Fibroblast of upper back skin (primary cell): ENCODE measurements at places on chromosomes 3 and 15.

- DNase-seq = no peak
Observed at GRCh38 chr15:93019090-93019489, 69.9 kb downstream of the RGMA start.

DNA sequence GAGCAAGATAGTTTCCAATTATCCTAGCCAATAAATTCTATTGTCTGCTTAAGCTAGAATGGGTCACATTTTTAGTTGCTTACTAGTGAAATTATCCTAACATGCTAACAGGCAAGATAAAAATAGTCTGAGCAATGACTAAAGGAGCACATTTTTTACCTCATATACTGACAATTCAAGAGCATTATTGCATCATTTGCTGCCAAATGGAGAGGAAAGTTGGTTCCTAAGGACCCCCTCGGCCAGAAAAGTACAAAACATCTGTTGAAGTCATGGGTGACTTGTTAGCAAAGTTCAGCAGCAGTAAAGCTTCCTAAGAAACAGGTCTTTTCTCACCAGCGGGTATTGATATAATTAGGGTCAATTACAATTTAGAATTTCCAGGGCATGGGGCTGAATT lies 1001.0 kb downstream of the FHIT start:
- DNase-seq = peak; percentile 60

- DNase-seq = no peak
Observed at GRCh38 chr3:116030131-116030850, 407.0 kb downstream of the GAP43 start.

- DNase-seq = no peak
Observed at GRCh38 chr3:113153499-113154107, 57.8 kb upstream of the BOC start.

DNA sequence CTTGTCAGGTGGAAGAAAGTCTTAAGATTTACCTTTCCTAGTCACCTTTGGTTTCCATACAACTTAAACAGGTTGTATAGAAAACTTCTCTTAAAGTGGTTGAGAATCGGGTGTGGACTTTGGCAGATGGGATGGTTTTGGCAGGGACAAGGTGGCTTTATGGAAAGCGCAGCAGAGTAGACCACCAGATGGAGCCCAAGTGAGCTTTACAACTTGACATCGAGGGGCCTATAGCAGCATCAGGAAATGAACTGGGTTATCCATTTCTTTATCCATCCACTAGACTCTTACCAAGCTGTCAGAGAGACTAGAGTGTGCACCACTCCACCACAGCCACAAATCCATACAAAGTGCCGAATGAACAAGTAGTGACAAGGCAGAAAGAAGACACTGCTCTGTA lies 85.3 kb upstream of the MBNL1 start:
- peak; percentile 61 for DNase-seq

GRCh38 chr15:70259028-70259424 lies 161.3 kb upstream of the TLE3 start:
- peak; percentile 78 for DNase-seq

GRCh38 chr15:89230277-89230676 lies 8.9 kb upstream of the RLBP1 start:
- no peak for DNase-seq

- DNase-seq = no peak
Observed at GRCh38 chr15:99509686-99510461, 55.9 kb upstream of the MEF2A start.

GRCh38 chr3:11288786-11289637 lies 16.8 kb downstream of the ATG7 start:
- peak; percentile 93 for DNase-seq

DNA sequence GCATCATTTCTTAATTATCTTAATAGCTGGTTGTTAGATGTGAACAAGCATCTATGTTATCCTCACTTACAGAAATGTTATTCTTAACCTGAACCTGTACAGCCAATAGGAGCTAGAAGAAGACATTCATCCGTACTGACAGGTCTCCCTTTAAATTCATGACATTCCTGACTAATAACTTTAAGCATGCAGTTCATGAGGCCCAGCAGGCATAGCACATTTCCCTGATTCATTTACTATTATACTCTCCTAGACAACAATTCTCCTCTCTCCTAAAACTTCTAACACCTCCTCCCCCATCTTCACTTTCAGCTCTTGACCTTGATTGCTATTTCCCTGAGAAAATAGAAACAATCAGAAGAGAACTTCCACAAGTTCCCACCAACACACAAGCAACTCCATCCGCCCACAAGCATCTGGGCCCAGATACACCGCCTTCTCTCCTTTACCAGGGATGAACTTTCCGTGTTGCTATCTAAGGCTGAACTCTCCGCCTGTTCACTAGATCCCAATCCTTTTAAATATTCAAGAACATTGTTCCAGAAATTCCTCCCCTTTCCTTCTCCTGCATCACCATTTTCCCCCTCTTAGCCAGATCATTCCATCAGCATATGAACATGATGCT lies 62.9 kb upstream of the SPRED1 start:
- DNase-seq = peak; percentile 31

- DNase-seq = no peak
Observed at GRCh38 chr3:105512061-105512460, 145.4 kb downstream of the ALCAM start.

- DNase-seq = no peak
Observed at GRCh38 chr3:15967577-15967976, 169.8 kb upstream of the ANKRD28 start.

DNA sequence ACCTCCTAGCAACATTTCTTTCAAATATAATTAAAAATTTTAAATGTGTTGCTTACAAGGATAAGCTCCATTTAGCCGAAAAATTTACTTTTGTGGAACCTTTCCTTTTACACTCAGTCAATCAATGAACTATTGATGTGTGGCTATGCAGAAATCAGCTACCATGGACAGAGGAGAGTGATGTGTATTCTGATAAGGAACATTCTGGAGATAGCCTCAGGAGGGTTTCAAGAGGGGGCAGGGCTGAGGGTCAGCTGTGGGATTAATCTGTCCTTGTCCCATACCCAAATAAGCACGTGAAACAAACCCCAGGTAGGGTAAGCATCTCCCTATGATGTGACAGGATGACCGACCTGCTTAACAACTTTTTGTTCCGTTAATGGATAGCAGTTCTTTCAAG lies 192.6 kb upstream of the PROK2 start:
- no peak for DNase-seq

- DNase-seq = no peak
Observed at GRCh38 chr3:25281732-25282126, 146.3 kb upstream of the RARB start.

GRCh38 chr15:60004009-60004845 lies at the start of gene FOXB1:
Gene FOXB1 (plus strand): TSS chr15:60004311. CDS start chr15:60004964, 653 bp downstream.
- DNase-seq = no peak

DNA sequence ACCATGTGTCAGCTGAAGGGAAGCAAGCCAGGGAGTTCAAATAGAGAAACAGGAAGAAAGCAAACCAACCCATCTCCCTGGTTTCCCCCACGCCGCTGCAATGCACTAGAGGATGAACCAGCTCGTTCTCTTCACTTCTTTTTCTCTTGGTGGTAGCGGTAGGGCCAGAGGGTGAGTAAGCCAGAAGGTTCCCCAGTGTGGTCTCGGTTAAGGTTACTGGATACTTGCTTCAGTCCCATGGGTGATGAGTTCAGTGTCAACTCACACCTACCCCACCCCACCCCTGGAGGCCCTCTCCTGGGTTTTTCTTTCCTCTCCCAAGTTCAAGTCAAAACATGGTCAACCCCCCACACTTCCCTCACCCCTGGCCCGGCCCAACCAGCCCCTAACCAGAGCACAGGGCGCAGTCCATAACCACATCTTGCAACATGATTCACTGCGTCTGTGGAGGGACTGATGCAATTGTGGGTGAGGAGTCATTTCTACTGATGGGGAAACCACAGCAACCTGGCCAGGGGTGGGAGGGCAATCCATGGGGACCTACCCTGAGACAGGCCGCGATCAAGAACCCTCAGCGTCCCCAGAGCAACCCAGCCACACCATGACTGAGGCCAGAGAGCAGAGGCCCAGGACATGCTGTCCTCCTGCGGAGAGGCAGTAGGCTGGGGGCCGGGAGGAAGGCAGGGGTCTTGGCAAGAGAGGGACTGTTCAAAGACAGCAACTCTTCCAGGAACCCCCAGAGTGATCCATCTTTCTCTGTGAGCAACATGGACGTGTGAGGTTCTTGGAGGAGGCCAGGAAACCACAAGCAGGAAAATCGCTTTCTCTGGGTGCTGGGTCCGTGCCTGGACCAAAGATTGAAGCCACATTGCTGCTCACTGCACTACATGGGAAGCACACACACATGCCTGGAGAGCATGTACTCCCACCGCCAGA lies 276.6 kb downstream of the UACA start:
- peak; percentile 98 for DNase-seq

DNA sequence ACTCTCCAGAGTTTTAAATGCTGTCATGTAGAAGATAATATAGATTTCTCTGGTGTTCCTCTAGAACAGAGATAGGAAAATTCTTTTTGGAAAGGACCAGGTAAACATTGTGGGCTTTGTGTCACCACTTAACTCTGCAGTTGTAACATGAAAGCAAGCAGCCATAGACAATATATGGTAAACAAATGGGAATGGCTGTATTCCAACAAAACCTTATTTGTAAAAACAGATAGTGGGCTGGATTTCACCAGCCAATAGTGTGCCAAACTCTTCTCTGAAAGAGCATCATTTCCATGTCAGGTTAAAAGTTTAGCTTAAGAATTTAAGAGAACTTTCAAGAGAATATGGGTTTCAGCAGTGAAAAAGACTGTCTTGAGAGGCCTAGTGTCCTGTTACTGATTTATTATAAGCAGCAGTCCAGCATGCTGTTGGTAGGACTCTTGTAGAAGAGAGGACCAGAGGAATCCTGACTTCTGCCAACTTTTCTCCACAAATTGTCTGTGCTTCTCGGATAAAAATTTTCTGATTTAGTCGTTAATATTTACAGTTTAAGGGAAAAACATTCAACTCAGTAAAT lies 107.7 kb downstream of the TCF12 start:
- no peak for DNase-seq

DNA sequence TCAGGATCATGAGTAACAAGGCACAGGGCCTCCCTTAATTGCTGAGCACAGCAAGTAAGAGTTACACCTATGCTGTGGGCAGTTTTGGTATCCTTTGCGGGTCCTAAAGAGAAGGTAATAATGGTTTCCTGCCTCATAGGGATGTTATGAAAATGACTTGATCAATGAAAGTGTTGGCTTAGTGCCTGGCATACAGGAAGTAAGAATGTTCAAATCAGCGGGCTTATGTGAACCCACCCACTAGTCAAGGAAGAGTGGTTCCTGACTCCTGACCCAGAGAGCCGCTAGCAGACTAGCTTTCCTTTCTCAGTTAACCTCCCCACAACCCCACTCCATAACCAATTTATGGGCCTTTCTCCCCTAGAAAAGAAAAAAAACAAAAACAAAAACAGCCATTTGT lies 5.2 kb upstream of the ADAMTS9 start:
- DNase-seq = no peak

DNA sequence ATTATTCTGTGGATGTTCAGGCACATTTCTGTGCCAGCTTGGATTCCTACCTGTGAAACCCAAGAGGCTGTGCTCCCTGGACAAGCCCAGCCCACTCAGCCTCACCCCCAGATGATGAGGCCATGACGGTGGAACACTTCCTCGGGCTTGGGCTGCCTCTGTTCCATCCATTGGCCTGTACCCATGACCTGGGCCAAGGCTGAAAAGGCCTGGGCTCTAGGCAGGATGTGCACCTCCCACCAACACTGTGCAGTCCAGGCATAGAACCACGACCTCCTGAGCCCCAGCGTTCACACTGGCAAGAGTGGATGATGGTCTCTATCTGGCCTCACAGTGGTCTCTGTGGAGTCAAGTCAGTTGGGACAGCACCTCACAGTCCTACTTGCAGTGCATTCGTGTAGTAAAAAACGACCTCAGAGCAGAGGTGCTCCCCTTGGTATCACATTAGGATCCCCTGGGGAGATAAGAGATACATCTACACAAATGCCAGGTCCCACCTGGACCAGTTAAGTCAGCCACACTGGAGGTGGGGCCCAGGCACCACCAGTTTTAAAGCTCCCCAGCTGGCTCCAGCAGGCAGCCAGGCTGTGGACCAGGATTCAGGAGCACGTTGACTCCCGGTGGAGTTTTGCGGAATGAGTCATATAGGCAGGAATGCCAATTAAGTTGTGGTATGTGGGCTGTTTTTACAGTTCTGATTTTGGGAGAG lies 39.0 kb upstream of the IGF1R start:
- peak; percentile 70 for DNase-seq

DNA sequence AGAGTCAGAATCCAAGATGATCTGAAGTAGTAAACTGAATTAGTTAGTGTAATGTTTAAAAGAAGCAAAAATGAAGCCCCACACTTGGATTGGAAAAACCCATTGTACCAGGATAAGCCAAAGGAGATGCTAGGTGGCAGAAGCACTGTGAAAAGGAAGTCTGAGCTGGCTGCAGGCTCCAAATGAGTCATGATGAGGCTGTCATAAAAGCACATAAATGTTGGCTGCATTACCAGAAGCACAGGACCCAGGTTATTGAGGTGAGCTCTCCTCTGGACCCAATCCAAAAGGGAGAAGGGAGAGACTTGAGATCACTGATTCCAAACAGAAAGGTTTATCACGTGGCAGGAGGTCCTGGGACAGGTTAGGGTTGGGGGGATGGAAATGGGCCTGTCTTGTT lies 3.2 kb upstream of the ACAN start:
- DNase-seq = peak; percentile 56

DNA sequence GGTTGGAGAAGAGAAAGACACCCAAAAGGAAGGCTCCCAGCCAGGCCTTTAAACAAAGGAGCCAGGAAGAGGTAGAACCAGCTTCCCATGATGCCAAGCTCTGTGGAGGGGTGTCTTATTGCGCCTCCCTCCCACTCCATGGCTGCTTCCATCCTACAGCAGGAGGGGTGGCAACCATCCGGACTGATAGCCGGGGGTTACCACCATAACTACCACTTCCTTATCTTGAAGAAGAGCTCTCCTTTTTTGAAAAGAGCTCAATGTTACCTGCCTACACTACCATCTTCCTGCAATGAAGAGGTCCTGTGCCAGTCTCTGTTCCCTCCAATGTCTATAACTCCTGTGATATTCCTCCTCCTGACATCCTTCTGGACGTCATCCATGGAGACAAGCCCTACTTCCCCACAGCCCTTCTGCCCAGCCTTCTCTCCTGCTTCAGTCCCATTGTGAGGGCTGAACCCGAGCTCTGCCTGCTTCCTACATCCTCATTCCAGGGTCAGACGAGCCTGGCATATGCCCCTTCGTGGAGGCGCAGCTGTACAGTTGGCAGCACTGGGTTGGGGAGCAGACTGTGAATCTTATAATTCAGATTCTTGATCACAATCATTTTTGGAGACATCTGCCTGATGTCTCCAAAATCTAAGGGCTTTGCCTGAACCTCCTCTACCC lies 8.5 kb downstream of the CCDC9B start:
- no peak for DNase-seq

- DNase-seq = peak; percentile 53
Observed at GRCh38 chr15:81534124-81534523, 160.1 kb upstream of the TMC3 start.

DNA sequence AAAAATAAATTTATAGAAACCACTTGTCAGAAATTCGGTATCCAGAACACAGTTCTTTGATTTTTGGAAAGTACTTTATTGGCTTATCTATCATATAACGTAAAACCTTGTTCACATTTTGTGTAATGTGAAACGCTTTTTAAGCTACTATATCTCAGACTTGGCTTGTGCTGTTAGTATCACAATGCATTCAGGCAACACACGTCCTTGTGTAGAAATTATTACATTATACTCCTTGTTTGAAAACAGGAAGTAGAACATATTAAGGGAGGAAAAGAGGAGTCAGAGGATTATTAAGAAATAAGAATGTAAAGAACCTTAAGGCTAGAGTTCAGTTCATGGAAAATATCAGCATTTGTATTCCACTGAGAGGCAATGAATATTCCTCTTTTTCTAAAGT lies 1.6 kb downstream of the DNAJC13 start:
- no peak for DNase-seq
